ENCODE measurements at places on chromosomes 13 and 19. TPM values are rescaled to one million over a fixed set of nuclear protein-coding genes. Genes with fewer than 3 reads are reported as not detected.

GRCh38 chr19:44539236-44539826, 9.9 kb upstream of the CEACAM20 start:
- no peak for DNase-seq

PPP5C gene
- 41.6 TPM for total RNA-seq

DNA sequence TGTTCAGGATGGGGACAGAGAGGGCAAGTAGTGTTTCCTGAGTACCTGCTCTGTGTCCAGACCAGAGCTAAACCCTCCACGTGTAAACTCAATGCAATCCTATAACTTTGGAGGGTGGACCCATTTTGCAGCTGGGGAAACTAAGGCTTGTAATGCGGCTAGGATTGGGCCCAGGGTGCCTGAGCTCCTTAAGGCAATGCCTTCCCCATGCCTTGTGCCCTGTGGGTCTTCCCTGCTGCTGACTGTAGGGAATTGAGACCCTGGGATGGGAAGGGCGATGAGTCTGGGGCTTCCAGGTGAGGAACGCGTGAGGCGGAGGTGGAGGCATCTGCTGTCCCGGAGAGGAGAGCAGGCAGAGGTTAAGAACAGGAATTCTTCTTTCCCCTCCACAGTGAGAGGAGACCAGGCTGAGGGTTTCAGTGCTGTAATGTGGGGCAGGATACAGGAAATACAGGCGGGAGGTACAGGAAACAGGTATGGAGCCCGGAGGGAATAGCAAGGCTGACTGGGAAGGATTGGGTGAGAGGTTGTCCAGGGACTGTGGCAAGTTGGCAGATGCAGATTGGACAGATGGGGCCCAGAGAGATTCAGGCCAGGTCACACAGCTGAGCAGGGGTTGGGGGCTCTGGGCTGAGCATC, 19.2 kb downstream of the SLC27A1 start:
- no peak for DNase-seq

POSTN gene
- not detected for total RNA-seq

INSR gene
- total RNA-seq: 24.2 TPM

RUBCNL gene
- total RNA-seq: not detected

DNA sequence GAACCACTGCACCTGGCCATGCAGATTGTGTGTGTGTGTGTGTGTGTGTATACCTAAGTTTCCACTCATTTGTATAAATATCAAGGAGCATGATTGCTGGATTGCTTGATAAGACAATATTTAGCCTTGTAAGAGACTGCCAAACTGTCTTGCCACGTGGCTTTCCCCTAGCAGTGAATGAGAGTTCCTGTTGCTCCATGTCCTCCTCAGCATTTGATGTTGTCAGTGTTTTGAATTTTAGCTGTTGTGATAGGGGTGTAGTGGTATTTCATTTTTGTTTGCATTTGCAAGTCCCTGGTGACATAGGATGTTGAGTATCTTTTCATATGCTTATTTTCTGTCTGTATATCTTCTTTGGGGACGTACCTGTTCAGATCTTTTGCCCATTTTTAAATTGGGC, 99.0 kb upstream of the ZNF536 start:
- DNase-seq: no peak

ZIM2 gene
- total RNA-seq: 10.3 TPM

- DNase-seq: no peak
Observed at GRCh38 chr19:19385896-19386869, 19.3 kb upstream of the GATAD2A start.

DNA sequence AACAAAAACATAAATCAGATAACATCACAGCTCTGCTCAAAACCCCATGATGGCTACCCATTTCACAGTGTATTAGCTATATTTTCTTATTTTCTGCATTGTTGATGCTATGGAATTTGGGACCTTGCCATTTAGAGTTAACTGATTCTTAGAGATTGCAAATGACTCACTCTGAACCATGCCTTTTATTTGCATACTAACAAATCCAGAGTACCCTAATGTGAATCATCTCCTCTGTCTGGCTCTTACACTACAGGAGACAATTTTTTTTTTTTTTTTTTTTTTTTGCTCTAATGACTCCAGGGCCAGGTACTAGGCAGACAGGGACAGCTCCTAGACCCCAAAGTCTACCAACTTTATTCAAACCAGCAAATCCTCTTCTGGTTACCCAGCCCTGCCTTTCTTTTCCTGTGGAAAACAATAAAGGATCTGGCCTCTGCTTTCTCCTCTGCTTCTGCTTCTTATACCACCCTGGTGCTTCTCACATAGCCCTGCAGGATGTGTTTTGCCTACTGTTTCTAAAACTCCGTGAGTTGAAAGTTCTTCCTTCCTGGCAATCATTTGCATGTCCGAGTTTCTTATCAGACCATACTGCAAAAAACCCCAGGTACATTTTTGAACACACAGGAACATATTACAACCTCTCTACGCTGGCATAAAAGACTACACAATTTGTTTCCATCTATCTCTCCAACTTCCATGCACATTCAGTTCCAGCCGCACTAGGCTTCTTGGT, 10.6 kb upstream of the ZNF460 start:
- DNase-seq: no peak

ZNF497 gene
- 1.1 TPM for total RNA-seq

FBN3 gene
- total RNA-seq: 0.20 TPM

PDE4A gene
- total RNA-seq: 1.1 TPM

DNA sequence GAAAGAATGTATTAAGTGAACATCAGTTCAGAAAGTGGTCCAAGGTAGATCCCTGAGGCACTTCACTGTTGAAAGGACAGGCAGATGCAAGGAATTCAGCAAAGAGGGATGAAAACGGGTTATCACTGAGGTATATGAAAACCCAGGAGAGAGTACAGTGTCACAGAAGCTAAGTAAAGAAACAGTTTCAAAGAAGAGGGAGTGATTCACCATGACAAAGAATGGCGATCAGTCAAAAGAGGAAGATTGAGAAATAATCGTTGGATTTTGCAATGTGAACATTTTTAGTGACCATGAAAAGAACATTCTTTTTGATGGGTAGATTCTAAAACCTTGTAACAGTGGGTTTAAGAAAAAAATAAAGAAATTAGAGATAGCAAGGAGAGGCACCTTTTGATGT, 99.3 kb downstream of the EPSTI1 start:
- DNase-seq: no peak
